ENCODE measurements at places on chromosomes 12 and 14.

GRCh38 chr12:26278666-26279065, 83.3 kb downstream of the SSPN start:
- DNase-seq, result peak; percentile 17

- DNase-seq, result no peak
Measured at GRCh38 chr14:28152453-28153044, 614.0 kb upstream of the FOXG1 start.

DNA sequence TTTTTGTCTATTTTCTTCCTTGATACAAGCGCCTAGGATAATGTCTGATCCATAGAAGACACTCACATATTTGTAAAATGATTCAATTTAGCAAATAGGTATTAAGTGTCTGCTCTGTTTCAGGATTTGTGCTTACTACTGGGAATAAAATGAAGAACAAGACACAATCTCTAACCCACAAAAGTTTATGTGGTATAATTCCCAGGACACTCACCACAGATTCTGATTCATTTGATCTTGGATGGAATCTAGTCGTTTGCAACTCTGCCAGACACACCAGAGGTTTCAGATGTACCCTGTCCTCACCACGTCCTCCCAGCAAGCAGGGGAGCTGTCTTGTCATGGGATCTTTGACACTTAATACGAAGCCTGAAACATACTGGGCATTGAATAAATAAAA, 208.3 kb downstream of the LRIG3 start:
- DNase-seq, result no peak

DNA sequence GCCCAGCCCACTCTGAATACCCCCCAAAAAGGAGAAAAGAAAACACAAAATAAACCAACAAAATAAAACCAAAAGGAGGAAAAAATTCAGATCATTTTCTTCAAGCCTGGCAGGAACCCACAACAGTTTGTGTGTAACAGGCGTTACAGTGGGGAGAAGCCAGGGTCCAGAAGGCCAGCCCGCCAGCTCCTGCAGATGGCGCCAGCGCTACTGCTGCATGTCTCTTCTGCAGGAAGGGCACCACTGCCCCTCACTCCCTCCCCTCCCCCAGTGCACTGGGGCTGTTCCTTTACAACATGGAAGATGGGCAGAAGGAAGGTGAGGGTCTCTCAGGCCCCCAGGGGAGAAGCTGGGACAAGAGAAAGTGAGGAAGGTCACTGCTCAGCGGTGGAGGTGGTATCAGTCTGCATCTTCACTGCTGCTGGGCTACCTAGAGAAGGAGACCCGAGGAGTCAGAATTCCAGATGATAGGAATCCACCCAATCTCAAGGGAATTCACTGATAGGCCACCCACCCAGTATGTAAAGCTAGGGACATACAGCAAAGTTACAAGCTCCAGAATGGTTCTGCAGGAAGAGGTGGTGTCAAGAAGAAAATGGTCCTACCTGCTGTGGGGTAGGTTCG, 2.3 kb upstream of the NOP2 start:
- peak; percentile 71 for DNase-seq

DNA sequence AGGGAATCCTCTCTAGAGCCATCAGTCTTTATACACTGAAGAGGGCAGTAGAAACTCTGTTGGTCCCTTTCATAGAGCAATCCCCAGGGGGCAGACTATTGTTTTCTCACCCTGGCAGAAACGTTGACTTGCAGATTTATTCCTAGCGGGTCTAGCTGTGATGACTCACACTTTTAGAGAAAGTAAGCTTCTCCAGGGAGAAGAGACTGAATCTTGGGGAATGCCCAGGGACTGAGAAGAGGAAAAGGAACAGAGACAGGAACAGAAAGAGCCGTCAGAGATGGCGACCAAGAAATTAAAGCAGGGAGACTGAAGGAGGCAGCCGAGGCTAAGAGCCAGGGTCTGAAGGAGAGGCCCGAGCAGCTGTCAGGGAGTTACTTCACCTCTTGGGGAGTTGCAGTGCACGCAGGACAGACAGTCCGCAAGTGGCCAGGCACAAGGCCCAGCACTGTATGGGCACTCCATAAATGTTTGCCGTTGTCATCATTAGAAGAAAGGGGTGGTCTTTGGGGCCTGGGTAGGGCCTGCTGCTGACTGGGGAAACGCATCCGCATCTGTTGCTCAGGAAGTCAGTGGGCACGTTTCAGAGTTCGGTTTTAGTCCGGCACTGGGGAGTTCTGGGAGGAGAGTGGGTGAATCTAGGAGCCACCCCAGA, 13.0 kb downstream of the PLEKHG6 start:
- DNase-seq, result peak; percentile 83

GRCh38 chr12:39405580-39405979, 37.3 kb downstream of the KIF21A start:
- DNase-seq, result no peak

- no peak for DNase-seq
Measured at GRCh38 chr14:51442513-51443175, 202.6 kb downstream of the TMX1 start.

- DNase-seq, result peak; percentile 40
Measured at GRCh38 chr14:92603309-92604242, 90.0 kb downstream of the RIN3 start.

- no peak for DNase-seq
Measured at GRCh38 chr14:94027566-94028449, 1.7 kb downstream of the OTUB2 start.

DNA sequence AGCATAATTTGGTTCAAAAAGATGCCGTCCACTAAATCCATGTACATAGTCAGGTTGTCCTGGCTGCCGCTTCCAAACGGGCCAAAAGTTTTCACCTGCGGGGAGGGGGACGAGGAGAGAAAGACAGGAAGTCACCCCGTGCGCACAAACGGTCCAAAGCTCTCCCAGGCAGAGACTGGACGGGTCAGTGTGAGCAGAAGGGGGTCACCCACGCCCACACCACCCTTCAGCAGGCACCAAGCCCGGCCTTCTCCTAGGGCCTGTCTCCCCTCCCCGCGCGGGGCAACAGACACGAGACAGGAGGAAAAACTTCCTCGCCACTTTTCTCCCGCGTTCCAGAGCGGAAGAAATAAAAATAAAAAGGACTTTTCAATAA, 888 bp downstream of the CCDC88C start:
- DNase-seq, result no peak

DNA sequence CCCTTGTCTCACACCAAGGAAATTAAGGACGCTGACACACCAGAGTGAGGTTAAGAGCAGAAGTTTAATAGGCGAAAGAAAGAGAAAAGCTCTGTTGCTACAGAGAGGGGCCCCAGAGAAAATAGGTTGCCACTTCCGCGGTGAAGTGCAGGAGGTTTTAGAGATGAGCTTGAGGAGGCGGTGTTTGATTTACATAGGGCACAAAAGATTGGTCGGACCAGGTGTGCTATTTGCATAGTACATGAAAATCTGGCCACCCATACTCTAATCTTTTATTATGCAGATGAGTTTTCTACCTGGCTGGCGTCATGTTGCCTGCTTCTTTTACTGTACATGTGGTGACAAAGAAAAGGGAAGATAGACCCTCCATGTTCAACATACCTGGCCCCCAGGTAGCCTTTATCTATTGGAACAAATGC, 23.3 kb upstream of the MYF6 start:
- no peak for DNase-seq

DNA sequence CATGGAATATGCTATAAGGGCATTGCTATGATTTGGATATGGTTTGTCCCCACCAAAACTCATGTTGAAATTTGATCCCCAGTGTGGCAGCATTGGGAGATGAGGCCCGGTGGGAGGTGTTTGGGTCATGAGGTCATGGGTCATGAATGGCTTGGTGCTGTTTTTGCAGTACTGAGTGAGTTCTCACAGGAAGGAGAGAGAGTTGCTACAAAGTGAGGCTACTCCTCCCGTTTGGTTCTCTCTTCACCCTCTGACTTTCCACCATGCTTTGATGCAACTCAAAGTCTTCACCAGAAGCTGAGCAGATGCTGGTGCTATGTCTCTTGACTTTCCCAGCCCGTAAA, 388.1 kb upstream of the TMPO start:
- DNase-seq, result no peak

DNA sequence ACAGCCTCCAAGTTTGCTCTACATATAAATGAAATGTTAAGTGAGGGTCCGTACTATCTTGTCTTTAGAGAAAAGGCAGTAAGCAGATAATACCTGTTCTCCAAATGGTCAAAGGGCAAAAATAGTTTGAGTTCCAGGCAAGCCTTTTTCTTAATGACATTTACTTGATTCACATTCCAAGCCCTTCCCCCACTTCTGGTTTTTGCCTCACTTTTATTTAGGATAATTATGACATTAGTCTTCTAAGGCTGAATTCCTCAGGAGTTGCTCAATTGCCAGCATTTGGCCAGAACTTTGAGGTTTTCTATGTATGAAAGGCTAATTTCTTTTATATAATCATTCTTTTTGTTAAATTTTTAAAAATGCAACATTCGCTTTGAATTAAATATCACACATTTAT, 62.5 kb upstream of the DUSP6 start:
- no peak for DNase-seq

DNA sequence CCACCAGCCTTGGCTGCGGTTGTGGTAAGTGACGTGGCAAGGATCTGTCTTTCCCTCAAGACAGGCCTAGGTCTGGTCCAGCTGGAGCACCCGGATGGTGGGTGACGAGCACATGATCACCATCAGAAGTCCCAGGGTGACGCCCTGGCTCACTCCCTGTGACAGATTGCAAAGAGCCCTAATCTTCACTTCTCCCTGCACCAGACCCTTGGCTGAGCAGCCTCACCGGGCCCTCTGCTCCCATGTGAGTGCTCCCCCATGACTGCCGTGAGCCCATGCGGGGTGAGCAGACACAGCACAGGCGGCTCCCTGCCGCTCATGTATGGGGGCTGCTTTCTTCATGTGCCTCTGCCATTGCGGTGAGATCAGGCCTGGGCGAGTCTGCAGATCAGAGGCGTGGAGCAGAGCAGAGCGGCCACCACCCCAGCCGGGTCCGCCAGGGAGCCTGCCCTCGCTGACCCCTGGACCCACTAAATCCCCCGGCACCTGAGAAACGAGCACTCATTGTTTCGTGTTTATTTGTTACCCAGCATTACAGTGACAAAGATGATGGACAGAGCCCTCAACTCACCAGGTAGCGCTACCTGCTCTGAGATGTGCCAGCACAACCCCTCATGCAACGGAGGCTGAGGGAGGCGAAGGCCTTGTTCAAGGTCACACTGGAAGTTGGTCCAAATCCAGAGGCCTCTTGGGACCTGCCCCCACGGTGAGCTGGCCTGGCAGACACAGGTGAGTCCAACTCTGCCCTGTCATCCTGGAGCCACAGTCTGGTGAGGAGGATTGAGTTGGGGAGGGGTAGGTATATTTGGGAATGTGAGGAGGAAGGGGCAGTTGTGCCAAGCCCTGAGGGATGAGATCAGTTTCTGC, 9.3 kb upstream of the DIO3 start:
- no peak for DNase-seq

DNA sequence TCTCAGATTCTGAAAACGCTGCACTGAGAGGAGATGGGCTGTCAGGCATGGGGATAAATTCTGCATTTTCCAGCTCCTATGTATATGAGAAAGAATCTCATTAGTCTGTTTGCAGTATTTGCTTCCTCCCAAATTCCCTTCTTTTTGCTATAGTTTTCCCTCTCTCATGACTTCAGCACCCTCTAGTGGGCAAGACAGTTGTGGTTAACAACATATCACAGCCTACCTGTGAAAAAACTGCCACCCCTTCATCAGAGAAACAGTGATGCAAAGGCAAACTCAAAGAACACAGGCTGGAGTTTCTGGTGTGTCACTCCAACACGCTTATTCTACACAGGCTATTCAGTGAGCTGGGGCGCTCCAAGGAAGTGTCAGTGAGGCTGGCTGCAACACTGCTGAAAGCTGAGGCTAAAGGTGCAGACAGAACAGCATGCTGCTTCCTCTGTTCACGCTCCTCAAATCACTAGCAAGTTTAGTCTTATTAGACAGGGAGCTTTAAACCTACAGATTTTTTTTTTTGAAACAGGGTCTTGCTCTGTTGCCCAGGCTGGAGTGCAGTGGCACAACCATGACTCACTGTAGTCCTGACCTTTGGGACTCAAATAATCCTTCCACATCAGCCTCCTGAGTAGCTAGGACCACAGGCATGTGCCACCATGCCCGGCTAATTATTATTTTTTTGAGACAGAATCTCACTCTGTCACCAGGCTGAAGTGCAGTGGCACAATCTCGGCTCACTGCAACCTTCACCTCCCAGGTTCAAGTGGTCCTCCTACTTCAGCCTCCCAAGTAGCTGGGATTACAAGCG, 19.3 kb downstream of the ZC2HC1C start:
- DNase-seq, result peak; percentile 75

- DNase-seq, result no peak
Measured at GRCh38 chr12:89084751-89085150, 267.6 kb downstream of the DUSP6 start.

DNA sequence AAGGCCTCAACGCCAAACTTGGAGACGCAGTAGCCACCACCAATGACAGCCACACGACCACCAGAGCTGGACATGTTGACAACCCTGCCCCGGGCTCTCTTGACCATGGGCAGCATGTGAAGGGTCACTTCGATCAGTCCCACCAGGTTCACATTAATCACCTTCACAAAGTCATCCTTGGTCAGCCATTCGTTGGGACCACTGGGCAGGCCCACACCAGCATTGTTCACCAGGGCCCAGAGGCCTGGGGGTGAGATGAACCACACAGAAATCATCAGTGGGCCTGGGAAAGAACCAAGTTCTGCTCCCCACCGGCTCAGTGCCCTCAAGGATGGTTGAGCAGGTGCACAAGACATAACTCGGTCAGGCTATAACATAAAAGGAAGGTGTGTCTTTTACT, 4.0 kb downstream of the SDR9C7 start:
- DNase-seq, result no peak

- DNase-seq, result no peak
Measured at GRCh38 chr12:5492562-5492961, 60.7 kb downstream of the NTF3 start.

DNA sequence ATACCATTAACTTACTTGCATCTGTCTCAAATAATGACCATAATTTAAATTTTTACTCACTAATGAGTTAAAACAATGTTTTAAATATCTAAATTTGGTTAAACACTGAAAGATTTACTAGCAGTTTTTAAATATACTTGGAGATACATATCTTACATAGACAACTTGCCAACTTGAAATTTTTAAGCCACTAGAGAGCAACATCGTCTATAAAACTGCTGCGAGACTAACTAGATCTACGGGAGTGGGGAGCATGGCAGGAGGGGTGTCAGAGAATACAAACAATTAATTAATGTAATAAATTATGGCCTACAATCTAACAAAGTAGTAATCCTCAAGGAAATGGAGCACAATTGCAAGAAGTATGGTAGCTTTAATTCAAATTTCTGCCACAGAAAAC, 120.4 kb downstream of the LRRIQ1 start:
- DNase-seq, result no peak
